ENCODE measurements at places on chromosomes 2 and 18.

DNA sequence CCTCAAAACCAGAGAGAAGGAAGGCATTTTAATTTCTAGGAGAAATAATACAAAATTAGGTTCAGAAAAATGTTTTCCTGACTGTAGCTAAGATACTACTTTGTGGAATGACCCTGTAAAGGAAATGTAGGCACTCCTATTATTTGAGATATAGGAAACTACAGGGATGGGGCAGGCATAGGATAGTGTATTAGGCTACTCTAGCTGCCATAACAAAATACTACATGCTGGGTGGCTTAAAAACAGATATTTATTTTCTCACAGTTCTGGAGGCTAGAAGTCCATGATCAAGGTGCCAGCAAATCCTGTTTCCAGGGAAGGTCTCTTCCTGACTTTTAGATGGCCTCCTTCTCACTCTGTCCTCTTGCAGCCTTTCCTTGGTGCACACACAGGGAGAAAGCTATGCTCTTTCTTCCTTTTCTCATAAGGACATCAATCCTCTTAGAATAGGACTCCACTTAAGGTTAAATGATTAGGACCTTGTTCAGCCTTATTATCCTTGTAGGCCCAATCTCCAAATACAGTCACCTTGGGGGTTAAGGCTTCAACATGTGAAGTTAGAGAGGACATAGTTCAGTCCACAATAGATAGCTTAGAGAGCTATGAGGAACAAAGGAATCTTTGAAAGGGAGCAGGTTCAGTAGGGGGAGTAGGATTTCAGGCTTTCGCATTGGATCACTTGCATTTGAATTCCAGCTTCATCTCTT, 14.0 kb upstream of the CAVIN2 start:
- no peak for DNase-seq

DNA sequence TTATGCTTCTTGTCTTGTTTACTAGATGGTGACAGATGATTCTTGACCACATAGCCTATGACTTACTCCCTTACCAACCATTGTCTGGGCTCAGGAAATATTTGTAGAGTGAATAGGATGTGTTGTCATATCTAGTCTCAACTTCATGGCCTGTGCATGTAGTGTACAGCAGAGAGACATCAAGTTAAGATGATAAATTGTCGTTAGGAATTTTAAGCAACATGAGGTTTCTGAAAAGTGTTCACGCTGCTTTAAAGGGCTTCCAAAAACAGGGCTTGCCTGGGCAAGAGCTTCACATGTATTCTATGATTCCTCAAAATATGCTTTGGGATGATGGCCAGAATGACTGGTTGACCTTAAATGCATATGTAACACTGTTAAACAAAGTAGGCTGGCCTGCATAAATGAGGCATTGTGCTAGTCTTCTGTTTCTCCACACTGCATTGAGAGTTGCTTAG, 424.0 kb downstream of the RND3 start:
- DNase-seq = peak; percentile 81

GRCh38 chr2:166802475-166802874, 85.8 kb upstream of the XIRP2 start:
- DNase-seq = no peak

DNA sequence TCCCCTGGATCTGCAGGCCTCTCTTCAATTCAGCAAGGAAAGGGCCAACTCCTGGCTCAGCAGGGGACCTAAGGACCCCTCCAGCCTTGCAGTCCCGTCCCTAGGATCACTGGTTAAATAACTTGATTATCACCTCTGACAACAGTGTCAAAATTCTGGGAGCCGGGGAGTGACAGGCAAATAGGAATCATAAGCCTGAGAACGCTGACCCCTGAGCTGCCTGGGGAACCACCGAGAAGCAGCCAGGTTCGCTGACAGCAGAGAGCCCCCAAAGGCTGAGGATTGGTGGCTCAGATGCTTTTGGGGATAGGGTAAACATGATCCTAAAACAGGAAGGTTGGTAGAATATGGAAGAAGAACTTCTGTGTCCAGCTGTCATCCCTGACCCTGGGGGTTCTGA, 17.5 kb upstream of the TNS1 start:
- DNase-seq = no peak

- DNase-seq = peak; percentile 46
Observed at GRCh38 chr18:76493213-76494161, 1.6 kb downstream of the ZNF516 start.

- no peak for DNase-seq
Observed at GRCh38 chr2:20990442-20991430, 53.1 kb downstream of the APOB start.

DNA sequence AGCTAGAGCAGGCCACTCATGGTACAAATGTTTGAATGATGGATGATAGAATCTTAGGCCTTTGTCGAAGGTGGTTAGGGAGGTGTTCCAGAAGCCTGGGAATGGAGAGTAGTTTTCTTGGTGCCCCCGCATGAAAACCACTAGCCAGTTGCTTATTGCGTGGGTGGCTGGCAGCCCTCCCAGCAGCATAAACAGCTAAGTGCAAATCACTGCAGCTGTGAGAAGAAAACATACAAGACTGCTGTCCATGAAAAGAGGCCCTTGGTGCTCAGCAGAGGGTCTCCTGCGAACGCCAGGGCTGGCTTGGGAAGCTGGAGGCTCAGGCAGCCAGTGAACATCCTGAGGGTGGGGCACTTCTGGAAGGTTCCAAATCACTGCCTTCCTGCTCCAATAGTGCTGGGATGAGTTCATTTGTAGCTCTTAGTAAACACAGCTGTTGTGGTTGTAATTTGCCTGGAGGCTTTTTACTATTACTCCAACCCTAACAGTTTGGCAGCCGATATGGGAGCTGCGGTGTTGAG, 118.8 kb downstream of the MGAT5 start:
- DNase-seq = peak; percentile 92

DNA sequence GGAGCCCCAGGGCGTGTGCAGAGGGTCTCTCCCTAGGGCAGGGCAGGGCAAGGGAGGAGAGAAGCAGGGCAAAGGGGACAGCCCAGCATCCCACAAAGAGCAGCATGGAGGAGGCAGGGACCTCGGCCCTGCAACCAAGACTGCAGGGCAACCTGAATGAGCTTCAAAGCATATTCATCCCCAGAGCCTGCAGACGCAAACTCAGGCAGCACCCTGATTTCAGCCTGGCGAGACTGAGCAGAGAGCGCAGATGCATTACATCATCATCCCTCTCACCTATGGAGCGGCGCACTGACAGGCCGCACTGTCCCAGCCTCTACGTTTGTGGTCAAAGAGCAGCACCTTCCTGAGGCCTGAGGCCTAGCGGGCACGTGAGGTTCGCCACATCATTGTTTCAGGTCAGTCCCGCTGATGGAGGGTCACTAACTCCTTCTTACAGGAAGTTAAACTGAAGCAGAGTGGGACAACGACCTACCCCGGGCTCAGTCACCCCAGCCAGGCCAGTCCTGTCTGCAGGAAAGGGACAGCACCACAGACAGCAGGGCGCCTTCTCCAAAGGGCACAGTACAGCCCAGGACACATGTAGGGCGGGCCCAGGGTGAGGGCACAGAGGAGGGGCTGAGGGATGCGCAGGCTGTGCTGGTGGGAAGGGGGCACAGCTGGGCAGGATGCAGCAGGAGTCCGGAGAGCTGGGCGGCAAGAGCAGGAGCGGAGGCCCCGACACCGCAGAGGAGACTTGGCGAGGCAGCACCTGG, 67.2 kb upstream of the RAB6C start:
- no peak for DNase-seq

DNA sequence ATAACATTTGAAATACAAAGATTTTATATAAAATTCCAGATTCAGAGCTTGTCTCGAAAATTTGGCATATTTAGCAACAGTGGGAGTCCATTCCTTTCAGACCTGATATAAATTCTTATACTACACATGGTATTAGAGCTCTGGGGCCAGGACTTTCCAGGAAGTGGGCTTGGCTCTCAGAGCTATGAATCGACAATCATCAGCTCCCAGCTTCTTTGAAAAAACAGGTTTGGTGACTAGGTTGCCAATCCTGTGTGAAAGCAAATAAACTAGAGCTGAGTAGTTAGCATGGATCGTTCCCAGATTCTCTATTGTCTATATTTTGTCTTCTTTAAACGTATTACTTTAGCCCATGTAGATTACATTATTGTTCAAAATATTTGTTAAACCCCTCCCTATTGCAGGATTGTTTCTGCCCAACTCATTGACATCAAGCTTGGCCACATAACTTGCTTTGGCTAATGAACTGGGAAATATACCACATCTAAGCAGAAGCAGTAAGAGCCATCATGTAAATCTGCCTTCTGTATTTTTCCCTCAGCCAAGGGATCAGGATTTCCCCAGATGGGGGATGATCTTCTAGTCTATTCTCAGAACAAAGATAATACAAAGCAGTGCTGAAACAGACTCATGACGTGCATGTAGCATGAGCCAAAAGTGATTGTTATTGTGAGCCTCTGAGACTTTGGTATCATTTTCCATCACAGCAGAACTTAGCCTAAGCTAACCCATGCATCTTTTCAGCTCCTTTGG, 105.4 kb downstream of the KCNH7 start:
- peak; percentile 21 for DNase-seq

DNA sequence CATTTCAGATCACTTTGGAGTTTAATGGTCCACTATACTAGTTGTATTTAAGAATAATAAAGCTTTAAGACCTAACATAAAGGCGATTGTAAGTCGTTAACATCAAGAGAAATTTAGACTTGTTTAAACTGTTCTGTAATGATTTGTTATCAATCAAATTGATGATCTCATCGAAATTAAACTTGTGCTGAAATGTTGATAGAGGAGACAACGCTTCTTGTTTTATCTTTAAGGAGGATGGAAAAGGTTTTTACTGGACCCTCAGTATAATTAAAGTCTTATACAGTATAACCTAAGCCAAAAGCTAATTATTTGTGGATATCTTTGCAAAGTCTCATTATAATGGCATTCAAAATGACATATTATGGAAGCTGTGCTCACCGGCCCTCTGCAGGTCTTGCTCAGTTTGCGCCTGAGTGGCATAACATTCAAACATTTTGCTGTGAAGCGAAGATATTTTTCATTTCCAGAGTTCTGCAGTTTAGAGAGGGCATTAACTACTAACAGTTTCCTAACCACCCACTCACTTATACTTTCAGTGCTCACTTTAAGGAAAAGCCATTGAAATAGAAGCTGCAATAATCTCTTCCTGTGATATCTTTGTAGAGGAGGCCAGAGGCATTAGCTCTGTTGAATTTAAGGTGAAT, 1.4 kb upstream of the SERTAD2 start:
- DNase-seq = no peak

- DNase-seq = peak; percentile 61
Observed at GRCh38 chr2:69741229-69741574, 732 bp upstream of the ANXA4 start.

DNA sequence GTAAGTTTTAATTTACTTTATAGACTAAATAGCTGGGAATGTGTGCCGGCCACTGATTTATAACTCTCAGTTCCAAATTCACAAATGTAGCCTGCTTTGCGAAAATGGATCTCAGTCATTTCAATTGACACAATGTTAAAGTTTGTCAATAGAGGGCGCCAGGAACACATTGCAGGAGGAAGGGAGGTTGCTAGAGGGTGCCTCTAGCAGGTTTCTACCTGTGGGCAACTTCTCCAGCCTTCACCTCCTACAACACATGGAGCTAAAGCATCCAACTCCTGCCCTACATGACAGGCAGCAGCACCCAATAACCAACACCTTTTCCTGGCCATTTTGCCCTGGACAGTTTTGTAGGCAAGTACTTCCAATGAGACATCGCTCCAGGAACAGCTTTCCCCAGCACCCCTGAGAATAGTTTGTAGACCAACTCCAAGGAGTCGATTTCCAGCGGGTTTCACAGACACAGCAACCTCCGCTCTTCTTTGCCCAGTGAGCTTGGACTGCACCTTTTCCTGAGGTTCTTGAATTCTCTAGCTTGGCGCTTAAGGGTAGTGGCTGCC, 784.8 kb upstream of the CDH2 start:
- no peak for DNase-seq

DNA sequence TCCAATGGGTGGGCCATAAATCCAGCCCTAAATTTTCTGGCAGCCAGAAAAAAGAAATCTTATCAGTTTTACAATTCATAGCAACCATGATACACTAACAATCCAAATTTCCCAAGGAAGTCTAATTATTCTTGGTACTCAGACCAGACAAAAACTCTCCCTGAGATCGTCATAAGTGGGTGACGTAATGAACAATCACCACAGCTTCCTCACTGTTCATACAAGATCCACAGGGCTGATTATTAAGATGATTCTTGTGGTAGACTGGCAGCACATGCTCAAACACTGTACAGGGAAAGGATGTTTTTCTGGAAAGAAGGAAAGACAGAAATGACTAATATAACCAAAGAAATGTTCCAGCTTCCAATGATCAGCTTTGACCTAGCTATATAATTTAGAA, 178.3 kb upstream of the CRIM1 start:
- peak; percentile 64 for DNase-seq

GRCh38 chr2:204479557-204479956, 65.7 kb upstream of the PARD3B start:
- peak; percentile 39 for DNase-seq

DNA sequence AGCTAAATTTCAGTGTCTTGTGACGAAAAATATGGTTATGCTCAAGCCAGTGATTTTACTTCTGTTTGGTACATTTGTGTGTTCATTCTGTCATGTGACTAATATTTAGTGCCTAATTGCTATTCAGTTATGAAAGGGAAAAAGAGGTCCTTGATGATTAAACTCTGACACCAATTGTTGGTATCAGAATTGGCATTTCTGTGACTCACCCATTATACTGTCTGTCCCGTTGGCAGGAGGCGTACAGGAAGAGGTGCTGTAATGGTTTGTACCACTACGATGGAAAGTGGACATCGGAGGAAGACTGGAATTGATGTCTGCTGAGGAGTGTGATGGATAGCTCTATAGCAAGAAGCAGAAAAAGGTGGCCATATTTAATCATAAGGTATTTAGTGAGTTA, 310.4 kb upstream of the CCDC68 start:
- DNase-seq = no peak

DNA sequence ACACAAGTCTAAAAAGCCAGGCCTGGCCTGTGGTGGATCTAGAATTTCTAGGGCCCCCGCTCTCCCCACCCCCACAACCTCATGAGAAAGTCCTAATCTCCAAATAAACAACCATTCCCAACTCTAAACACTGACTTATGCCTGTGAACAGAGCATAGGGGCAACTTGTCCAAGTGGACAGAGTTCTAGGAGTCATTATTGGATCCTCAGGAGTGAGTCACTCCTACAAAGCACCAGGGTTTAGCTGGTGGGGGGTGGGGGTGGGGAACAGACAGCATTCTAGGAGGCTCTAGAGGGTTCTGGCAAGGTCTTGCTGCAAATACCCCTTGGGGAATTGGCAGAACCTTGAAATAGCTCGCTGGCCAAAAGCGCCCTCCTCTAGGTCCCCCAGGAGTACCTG, 83.3 kb downstream of the ZCCHC2 start:
- DNase-seq = no peak

GRCh38 chr2:17667898-17668297, 85.7 kb downstream of the SMC6 start:
- no peak for DNase-seq

GRCh38 chr2:225889452-225889851, 489.9 kb downstream of the NYAP2 start:
- DNase-seq = peak; percentile 80

- no peak for DNase-seq
Observed at GRCh38 chr2:119646149-119646548, 32.9 kb upstream of the TMEM177 start.

GRCh38 chr2:140586379-140586778, 1544.4 kb downstream of the LRP1B start:
- DNase-seq = no peak

GRCh38 chr2:176035013-176035691, 33.1 kb upstream of the LNPK start:
- DNase-seq = no peak

GRCh38 chr18:63686871-63687270, 15.9 kb upstream of the SERPINB11 start:
- DNase-seq = no peak

- DNase-seq = peak; percentile 3
Observed at GRCh38 chr2:128026448-128027277, 1.2 kb downstream of the SAP130 start.

Data from astrocyte (in vitro differentiated cells and primary cell).